ENCODE measurements at places on chromosomes 4 and X.

DNA sequence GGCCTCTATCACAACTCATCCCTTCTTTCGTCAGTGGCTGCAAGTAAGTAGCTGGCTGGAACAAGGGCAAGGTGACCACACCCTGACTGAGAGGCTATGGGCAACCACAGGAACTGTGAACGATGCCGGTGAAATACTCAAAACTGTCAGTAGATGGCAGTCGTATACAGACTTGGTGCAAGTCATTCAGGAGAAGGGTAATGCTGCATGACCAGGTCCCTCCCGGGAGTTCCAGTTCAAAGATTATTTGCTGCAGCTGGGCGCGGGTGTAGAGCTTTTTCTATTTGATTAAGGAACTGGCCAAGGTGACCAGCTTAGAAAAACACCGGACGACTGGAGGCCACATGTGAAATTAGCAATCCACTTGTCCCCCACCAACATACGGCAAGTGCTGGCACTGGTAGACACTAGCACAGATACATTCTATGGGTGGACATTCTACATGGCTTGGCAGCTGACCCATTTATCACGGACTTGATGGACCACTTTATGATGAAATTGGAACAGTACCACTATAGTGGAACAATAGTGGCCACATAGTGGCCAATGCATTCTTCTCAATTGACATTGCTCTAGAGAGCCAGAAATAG lies 726.6 kb downstream of the TRAM1L1 start:
- DNase-seq: peak; percentile 36

GRCh38 chrX:7514871-7515599 lies 327.9 kb upstream of the VCX start:
- DNase-seq: peak; percentile 55

GRCh38 chr4:30755346-30755745 lies 35.2 kb downstream of the PCDH7 start:
- DNase-seq: peak; percentile 59

DNA sequence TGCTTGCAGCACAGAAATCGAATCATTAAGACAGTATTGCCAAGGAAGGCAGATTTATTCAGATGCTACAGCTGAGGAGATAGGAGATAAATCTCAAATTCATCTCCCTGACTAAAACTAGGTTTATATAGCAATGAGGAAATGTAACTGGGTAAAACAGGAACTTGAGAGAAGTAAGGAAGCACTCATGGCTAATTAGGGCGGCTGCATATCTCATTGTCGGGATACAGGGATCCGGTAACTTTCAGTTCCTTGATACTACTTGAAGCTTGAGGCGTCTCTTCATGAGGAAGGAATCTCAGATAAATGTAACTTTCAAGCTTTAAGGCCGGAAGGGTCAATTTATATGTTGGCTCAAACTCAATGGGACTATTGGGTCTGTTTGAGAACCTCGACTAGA lies 129.2 kb upstream of the WDR1 start:
- no peak for DNase-seq

DNA sequence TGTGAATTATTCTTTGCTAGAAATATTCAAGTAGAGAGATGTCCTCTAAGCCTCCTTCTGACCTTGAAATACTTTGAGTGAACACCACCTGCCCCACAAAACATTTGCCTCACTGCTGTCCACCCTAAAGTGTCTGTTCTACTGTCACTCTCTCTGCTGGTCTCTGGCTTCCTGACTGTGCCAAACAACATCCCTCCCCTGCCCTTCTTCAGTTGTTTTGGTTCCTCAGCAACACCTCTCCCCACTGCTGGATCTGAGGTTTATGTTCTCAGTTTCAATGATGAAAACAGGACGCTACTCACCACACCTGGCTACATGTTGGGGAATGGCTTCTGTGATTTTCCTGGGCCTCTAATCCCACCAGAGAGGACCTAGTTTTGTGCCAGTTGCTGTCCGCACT lies 456.9 kb downstream of the BCOR start:
- no peak for DNase-seq

- DNase-seq: no peak
These were observed 467.9 kb downstream of the INPP4B start for GRCh38 chr4:142378179-142378578.

GRCh38 chrX:145715641-145716138 lies 101.9 kb upstream of the SLITRK2 start:
- no peak for DNase-seq

- DNase-seq: no peak
These were observed 188.5 kb downstream of the SLIT2 start for GRCh38 chr4:20440170-20440569.

GRCh38 chr4:186015212-186015817 lies 53.6 kb upstream of the TLR3 start:
- DNase-seq: no peak

DNA sequence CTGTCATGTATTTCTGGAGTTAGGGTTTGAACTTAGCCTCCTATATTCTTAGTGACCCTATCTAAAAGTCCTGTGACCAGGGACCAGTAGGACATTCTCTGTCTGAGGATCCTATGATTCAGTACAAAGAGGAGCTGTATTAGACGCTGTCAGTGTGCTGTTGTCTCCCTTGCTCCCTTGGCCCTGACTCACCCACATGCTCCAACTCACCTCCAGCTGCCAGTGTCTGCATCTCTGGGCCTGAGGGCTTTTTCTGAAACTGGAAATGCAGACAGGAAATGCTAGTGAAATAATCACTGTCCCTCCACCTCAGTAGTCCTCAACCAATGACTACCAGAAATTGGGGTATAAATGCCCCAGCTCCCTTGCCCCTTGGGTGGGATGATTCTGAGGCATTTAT lies 535.3 kb upstream of the RPS6KA3 start:
- no peak for DNase-seq

GRCh38 chr4:140686796-140687195 lies 69.4 kb downstream of the TBC1D9 start:
- peak; percentile 33 for DNase-seq

- peak; percentile 25 for DNase-seq
These were observed 680 bp downstream of the MAEA start for GRCh38 chr4:1290165-1290977.

DNA sequence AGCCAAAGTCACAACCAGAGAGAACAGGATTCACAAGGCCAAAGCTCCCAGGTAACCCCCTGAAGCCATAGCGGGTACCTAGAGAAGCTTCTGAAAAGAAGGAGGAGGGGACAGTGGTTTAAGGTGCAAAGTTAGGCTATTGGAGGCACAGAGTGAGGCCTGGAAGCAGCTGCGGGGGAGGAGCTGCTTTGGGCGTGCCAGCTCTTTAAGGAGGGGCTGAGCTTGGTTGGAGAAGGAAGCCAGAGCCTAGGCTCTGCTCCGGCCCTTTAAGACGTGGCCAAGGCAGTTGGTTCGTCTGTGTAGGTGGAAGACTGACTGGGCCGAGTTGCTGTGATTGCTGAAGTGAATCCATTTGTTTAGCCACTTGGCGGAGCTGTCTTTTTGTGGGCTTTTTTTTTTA lies 1.5 kb downstream of the KLF8 start:
- DNase-seq: no peak

DNA sequence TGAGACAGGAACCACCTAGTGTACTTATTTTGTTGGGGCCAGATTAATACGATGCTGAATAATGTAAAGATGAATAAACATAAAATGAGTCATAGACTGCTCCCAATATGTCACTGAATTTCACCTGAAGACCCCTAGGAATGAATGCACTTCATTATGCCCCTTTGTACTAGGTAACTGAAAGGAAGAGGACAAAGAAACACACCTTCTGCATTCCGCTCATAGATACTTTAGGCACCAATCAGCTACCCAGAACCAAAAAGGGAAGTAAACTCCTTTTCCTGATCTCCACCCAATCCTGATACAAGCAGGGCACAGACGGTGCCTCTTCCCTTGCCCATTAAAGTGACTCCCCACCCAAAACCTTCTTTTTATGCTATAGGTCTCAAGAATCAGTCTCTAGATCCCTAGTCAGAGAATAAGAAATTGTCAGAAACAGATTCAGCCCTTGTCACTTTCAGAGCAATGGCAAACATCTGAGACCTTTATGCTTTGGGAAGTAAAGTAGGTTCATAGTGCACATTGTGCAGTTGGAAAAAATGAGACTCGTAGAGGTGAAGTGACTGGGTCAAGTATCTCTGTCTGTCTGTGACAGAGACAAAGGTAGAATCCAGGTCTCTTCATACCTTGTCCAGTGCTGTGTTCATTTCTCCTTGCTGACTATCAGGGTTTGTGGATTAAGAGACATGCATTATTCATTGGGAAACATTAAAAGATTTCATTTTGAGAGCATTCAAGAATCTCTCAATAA lies 2.3 kb downstream of the GPR174 start:
- no peak for DNase-seq

- no peak for DNase-seq
These were observed 22.2 kb downstream of the SMIM43 start for GRCh38 chr4:121742794-121743193.

DNA sequence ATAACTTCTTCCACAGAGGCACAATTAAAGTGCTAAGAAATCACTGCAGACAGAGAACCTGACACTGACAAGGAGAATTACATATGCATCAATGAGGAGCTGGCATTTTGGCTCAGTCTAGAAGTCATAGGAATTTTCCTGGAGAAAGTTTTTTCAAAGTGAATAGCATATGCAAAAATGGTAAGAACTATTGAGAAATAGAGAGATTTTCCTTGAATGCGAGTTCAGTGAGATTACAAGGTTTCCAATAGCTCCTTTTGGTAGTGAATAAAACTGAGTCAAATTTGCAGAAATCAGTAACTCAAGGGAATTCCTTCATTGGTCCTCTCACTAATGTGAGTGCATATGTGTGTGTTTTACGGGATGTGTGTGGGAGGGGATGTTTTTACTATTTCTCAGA lies 557.5 kb downstream of the PPARGC1A start:
- no peak for DNase-seq

DNA sequence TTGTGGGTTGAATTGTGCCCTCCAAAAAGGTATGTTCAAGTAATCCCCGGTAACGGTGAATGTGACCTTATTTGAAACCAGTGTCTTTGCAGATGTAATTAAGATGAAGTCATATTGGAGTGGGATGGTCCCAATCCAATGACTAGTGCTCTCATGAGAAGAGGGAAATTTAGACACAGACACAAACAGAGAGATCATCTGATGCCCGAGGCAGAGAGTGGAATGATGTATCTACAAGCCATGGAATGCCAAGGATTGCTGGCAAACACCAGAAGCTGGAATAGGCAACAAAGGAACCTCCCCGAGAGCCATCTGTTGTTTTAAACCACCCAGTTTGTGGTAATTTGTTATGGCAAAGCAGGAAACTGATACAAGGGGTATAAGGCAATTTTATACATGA lies 35.1 kb downstream of the RPS6KA3 start:
- DNase-seq: peak; percentile 54

DNA sequence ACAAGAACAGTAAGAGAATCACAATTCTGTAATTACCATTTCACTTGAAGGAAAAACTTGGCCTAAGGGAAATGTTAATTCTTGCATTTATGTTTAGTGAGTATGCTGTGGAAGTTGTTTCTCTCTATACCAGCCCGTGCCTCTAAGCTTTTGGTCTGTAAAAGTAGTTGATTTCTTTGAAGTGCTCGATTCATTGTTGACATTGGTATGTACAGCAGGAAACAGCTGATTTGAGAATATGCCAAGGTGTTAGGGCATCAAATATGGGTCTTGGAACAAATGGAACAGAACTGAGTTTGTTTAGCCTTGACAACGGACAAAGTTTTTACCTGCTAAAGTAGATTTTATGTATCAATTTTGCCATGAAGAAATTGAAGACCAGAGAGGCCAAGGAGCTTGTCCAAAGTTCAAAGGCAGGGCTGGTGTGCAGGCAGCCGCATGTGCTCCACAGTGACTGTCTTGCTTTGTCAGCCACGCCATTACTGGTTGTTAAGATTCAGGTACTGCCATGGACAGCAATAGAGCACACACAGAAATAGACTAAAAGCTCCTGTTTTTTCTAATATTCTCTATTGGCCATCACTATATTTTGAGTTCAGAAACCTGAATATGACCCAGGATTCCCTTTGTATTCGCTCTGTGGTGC lies 75.5 kb upstream of the TLR3 start:
- DNase-seq: no peak

DNA sequence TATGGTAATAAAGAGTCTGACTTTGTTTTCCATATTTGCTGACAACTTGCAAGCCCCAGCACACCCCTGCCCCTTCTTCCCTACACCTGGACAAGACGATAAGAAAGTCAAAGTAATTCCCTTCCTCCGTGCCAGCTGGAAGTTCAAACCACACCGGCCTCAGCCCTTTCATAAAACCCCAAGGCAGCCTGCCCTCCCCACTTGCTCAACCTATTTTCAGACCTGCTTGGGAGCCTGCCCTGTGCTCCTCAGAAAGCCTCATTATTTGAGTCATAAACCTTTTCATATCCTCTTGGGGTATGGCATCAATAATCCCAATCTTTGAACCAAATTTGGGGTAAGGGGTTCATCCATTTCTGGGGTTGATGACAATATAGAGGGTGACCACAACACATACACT lies 29.5 kb downstream of the NIPAL1 start:
- no peak for DNase-seq

- DNase-seq: no peak
These were observed 34.7 kb downstream of the CCNI start for GRCh38 chr4:77040854-77041725.

- no peak for DNase-seq
These were observed 57.9 kb downstream of the PASD1 start for GRCh38 chrX:151621422-151621821.

- no peak for DNase-seq
These were observed 38.6 kb upstream of the CRMP1 start for GRCh38 chr4:5931526-5931925.

DNA sequence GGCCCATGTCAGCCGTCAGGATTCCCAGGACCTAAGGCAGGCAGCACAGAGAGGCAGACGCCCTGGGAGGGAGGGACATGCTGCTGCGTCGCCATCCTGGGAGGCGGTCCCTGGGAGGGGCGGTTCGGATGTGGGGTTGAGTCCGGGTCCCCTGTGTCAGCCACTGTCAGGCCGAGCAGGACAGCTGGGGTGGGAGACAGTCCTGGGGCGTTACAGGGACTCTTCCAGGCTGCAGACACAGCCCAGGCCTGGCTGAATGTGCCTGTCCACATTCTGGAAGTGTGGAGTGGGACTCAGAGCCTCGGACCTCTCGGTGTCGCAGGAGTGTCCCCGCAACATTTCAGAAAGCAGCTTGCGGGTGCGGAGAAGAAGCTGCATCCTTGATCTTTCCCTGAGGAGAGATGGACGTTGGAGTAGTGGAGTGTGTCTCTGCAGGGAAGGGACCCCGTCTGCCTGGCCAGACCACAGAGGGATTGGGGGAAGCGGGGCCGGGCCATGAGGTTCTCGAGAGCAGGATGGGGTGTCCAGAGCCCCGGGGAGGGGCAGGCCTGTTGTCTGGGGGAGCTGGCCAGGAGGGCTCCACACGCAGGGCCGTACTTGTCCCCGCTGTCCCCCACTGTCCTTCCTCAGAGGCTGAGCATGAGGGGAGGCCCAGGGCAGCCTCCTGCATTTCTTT lies 6.1 kb downstream of the AKAP17A start:
- no peak for DNase-seq

DNA sequence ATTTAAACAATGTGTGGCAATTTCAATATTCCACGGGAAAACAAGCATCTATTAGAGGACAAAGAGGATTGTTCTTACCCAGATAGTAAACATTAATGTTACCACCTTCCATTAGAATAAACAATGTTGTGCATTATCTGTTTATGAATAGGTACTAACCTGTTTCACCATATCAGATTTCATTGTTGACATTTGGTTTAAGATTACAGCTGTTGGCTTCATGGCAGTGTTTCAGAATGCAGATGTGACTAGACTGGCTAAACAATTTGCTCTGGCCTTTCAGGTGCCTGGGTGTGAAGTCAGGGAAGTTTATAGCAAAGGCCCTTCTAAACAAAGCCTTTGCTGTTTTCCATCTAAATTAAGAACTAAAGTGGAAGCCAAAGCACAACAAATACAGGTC lies 464.7 kb upstream of the FAM47C start:
- no peak for DNase-seq

GRCh38 chr4:187309456-187309855 lies 585.8 kb upstream of the FAT1 start:
- DNase-seq: peak; percentile 97
